Stimulated activated CD4-positive, alpha-beta T cell treated with anti-CD3 and anti-CD28 coated beads, Interleukin-1b, Interleukin-23, amount 100 ng/mL, for 1 hour (primary cell): ENCODE measurements at places on chromosomes 4 and X.

- DNase-seq = no peak
Measured at GRCh38 chrX:7891928-7892327, 35.3 kb downstream of the PNPLA4 start.

GRCh38 chrX:74292808-74293123, 11.2 kb upstream of the ZCCHC13 start:
- no peak for DNase-seq

- no peak for DNase-seq
Measured at GRCh38 chr4:109111031-109111430, 191.4 kb downstream of the COL25A1 start.

GRCh38 chrX:77731821-77732419, 54.1 kb downstream of the ATRX start:
- DNase-seq = no peak

- DNase-seq = no peak
Measured at GRCh38 chr4:141238186-141238585, 17.5 kb downstream of the ZNF330 start.

DNA sequence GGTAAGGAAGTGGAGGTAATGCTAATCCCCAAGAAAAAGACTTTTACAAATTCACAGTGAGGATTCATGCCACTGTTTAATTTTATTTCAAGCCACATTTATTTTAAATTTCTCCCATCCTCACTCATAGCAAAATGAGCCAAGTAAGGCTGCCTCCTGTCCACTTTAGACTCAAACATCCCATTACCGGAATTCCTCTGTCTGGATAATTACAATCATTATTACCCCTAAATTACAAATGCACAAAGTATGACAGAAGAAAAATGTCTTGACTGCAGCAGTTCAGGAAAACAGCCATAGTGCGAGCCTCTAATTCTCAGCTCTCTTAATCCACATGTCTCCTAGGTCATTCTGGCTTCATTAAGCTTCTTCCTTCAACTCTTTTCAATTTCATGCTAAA, 57.0 kb downstream of the MAPK10 start:
- no peak for DNase-seq

DNA sequence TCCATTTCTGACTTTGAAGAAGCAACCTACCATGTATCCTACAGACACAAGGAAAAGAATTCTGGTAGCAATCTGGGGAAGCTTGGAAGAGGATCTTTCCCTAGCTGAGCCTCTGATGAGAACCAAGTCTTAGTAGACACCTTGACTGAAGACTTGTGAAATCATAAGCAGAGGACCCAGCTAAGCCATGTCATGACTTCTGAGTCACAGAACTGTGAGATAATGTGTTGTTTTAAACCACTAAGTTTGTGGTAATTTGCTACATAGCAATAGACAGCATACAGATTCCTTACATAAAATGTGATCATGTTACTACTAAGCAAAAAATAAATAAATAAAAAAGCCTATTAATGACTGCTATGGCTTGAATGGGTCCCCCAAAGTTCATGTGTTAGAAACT, 71.3 kb upstream of the ANKRD50 start:
- DNase-seq = no peak

GRCh38 chr4:56276547-56276946, 110.7 kb downstream of the AASDH start:
- DNase-seq = no peak

- DNase-seq = no peak
Measured at GRCh38 chrX:110172215-110172614, 145.7 kb downstream of the AMMECR1 start.

- no peak for DNase-seq
Measured at GRCh38 chr4:40546506-40546905, 83.2 kb downstream of the RBM47 start.

- no peak for DNase-seq
Measured at GRCh38 chr4:157045507-157046127, 30.3 kb upstream of the GLRB start.

- DNase-seq = no peak
Measured at GRCh38 chrX:65035446-65035770, 59.2 kb upstream of the ZC4H2 start.

GRCh38 chrX:19535476-19535875, 20.2 kb upstream of the MAP3K15 start:
- DNase-seq = no peak

DNA sequence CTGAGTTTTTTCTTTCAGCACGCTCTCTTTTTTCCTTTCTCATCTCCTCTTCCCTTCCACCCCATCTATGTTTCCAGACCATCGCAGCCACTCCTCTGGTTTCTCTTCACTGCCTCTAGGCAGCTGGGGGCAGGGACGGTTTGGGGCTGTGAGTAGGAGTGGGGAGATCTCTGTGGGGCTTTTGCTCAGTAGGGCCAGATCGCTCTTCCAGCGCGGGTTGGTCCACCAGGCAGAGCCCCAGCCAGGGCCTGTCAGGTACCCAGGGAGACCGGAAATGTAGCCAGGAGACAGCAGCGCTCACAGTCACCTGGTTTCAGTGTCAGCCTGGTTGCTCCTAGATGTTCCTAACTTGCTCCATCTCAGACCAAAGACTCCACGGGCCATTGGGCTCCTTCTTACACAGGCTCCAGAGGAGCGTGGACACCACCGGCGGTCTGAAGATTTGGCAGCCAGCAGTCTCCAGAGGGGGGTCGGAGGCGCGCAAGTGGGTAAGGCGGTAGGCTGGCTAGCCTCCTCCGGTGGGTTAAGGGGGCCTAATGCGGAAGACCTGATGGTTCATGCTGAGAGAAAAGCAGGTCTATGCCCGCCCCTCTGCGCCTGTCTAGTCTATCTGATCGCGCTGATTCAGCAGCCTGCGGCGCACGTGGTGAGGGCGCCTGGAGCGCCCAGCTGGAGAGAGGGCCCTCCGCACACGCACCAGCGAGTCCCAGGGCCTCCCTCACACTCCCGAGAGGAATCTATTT, 1.8 kb downstream of the FGF5 start:
- DNase-seq = no peak

DNA sequence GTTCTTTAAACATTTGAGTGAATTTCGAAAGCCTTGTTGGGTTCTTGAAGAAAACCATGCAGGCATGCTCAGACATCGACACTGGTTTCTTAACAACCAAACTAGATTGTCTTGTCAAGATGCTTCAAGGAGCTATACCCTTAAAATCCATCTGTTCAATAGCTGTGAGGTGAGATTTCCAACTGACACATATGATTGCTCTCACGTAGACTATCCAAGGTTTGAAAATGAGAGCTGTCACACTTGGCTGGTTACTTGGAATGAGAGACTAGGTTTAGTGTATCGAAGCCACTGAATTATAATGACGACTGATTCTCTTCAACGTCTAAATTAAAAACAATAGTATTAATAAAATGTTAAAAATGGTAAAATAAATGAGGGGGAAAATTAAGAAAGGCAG, 2725.5 kb downstream of the ARAP2 start:
- DNase-seq = no peak

DNA sequence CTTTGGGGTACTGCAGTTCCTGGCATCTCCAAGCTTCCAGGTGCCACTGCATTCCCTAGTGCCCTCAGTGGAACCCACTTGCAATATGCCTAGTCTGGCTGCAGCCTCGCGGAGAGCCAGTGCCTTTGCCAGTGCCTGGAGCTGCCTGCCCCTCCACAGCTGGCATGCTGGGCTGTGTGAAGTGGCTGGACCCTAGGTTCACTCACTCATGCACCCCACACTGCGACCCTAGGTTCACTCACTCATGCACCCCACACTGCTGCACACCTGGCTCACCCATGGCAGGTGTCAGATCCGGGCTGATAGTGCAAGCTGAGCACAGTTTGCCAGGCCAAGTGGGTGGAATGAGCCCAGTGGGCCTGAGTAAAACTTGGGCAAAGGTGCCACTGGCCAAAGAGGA, 253.0 kb upstream of the NDST4 start:
- no peak for DNase-seq

- no peak for DNase-seq
Measured at GRCh38 chrX:65697211-65697641, 29.8 kb downstream of the MSN start.

GRCh38 chrX:23664496-23664895, 2.8 kb upstream of the PRDX4 start:
- no peak for DNase-seq

DNA sequence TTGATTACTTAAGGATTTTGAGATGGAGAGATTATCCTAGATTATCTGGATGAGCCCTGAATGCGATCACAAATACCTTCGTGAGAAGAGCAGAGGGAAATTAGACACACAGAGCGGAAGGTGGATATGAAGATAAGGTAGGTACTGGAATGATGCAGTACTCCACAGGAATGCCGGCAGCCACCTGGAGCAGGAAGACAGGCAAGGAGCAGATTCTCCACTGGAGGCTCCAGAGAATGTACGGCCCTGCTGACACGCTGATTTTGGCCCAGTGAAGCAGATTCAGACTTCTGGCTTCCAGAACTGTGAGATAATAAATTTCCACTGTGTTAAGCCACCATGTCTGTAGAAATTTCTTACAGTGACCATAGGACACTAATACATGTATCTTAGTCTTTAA, 79.4 kb upstream of the PITX2 start:
- DNase-seq = no peak

DNA sequence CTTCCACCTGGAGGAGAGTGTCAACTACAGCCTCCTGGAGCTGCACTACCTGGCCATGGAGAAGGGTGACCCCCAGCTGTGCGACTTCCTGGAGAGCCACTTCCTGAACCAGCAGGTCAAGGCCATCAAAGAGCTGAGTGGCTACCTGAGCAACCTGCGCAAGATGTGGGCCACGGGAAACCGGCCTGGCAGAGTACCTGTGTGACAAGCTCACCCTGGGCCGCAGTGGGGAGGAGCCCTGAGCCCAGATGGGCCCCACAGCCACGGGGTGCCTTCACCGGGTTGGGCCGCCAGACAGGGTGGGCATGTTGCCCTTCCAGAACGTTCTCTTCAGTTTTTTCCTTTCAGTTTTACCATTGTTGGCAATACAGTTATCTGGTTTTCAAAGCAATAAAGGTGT, 15.2 kb upstream of the FAM47A start:
- no peak for DNase-seq

DNA sequence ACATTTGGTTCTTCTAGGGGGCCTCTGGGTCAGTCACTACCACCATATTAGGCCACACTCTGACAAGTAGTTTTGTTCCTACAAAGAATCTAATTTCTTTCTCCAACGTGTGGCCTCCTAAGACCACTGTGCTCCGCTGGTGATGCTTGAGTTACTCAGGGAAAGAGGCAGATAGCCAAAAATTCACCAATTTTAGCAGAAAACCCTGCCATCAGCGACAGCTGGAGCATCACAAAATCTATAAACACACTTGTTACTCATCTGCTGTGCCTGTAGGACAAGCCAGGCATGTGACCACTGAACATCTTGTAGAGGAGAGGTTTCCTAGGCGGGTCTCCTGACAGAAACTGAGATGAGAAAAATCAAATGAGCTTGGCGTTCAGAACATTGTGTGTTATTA, 105.4 kb downstream of the SYNPO2 start:
- no peak for DNase-seq

DNA sequence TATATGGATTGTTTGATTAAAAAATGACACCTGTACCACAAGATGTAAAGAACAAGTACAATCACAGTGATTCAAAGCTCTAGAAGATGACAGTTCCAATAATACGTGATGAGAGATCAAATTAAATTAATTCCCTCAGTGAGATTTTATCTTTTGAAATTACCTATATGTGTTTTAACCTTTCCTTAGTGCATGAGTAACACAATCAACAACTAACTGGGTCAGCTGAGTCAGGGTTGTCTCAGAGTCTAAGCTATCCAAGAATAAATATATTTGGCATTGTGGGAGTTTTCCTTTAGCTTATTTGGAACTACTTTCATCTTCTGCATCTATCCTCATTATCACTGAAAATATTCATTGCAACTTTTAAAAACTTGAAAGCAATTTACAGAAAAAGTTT, 162.8 kb downstream of the WDFY3 start:
- DNase-seq = no peak

- no peak for DNase-seq
Measured at GRCh38 chr4:104138116-104138515, 356.6 kb downstream of the CXXC4 start.

DNA sequence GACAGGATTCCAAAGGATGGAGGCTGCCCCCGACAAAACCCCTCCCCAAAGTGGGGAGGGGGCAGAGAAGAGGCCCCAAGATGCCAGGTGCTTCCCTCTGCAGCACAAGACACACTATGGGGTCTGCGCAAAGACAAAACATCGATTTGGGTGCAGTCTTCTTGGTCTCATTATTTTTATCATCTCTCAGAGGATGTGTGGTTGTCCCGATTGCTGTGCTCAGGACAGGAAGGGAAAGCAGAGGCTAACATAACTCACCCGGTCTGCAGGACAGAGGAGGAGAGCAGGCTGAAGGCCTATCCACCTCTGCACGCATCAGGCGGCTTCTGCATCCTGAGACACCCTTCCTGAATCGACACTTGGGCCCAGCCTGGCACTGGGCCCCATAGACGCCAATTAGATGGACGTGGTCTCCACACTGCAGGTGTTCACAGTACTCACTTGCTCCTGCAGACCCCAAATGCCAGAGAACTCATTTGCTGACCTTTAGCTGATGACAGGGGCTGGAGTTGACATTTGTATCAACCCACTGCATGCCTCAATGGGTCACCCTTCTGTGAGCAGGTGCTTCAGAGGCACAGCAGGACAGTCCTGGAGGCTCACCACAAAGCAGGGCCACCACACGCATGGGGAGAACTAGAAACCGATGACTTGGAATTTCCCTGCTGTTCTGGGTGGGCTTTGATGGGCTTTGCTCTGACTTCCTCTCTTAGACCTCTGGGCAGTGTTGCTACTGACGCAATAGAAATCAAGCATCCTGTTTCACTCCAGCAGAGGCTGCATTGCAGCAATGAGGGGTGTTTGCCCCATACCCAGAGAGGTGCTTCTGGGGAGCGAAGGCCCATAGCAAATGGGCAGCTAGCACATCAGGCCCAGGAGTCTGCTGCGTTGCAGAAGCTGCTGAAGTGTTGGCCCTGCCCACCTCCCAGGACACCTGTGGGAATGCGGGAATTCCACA, 96.3 kb upstream of the ENPP6 start:
- no peak for DNase-seq

DNA sequence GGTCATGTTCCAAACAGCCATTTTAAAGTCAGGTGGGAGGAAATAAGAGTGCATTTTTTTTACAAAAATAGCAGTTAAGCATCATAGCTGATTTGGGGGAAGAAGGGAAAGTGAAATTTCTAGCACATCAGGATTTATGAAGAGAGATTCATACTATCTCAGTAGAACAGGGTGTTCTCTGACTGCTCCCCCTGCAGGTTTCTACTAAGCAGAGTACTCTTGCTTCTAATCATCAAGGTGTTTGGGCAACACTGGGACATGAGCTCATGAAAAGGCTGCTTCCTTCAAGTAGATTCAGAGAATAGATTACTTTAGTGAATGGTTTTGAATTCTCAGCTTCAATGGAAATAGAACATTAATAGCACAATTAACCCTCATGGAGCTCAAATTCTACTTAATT, 591.4 kb upstream of the PCDH10 start:
- DNase-seq = no peak

DNA sequence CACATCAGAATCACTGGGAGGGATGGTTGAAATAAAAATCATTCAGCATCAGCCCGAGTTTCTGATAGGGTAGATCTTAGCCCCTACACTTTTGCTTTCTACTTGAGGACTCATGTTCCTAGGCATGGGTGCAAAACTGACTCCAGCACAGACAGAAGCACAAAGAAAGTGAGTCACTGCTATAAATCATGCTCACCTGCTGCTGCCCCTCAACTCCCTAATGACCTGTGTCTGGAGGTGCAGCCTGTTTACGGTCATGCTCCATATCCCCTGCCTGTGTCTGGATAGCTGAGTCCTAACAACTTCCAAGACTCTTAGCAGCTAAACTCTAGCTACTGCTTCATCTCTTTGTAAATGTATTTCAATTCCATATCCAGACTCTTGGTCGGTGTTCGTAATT, 57.8 kb downstream of the ADGRA3 start:
- no peak for DNase-seq

- DNase-seq = no peak
Measured at GRCh38 chr4:48904101-48904500, 2.5 kb downstream of the OCIAD2 start.
